CD4-positive, alpha-beta T cell treated with Interleukin-21 for 1 hour (primary cell): ENCODE measurements at places on chromosomes 7 and 10.
A peak's percentile ranks its signal among the peaks of the same experiment; 100 is the strongest.

DNA sequence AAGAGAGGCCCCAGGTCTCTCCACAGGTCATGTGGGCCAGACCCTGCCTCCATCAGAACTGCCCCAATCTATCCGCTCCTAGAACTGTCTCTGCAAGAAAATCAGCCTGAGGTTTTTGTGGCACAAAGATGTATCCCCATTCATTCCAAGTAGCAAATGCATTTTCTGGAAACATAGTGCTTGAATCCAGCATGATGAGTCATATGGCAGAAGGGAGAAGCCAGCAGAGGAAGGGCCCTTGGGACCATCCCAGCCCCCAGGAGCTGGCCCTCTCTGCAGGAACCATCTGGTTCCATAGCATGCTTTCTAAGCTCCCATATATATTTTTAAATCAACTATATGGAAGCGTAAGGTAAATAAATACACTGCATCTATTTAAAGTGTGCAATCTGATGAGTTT lies 563.2 kb downstream of the GALNT17 start:
- no peak for DNase-seq

GRCh38 chr10:62450912-62451610 lies 76.9 kb downstream of the ZNF365 start:
- no peak for DNase-seq

GRCh38 chr7:4894482-4894881 lies 11.0 kb upstream of the RADIL start:
- no peak for DNase-seq

DNA sequence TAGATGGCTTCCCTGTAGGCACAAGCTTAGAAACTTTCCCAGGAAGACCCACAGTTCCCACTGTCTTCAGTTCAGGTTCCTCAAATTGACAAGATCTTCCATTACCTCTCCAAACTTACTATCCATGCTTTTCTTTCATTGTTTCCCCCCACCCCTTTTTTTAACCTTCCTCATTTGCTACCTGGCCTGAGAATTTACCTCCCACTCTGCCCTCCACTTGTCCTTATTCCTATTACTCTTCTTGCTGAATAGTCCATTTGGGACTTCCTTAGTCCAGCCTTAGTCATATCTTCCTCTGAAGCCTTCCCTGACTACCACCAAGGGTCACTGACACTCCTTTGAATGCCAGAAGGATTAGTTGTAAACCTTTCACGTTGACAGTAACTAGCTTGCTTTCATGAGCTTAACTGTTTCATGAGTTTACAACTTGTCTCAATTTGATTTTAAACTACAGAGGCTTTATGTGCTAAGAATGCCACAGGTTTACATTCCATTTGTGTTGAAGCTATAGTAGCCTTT lies 1.2 kb upstream of the CALU start:
- no peak for DNase-seq

DNA sequence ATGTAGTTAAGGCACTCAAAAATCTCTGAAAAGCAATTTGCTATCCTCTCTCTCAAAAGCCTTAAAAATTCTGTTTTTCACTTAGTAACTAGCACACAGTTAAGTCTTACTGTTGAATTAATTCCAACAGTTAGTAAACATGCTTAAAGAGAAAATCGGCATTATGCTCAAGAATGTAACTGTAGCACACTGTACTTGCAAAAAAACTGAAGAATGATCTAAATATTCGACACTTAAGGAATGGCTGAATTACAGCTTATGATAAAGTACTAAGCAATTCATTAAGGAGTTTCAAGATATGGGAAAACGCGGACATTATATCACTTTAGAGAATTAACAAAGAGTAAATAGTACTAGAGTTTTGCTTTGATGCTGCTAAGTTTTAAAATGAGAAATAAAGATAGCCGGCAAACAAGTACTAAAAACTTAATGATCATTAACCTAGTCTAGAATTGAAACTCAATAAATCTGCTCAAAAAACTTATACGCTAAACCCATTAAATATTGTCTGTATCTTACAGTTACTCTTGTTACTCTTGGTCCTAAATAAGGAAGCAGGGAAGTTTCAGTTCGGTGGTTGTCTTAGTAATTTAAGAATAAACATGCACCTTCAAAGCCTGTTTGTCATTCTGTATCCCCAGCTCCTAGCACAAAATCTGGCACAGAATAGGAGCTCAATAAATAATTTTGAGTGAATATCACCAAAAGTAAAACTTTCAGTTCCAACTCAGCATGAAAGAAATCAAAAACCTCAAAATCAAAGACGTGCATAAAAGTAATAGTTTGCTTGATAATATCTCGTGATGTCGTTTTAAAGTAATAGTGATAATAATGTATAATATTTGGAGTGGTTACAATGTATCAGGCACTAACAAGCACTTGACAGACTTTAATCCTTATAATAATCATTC lies 1.2 kb downstream of the TRDMT1 start:
- peak; percentile 28 for DNase-seq

DNA sequence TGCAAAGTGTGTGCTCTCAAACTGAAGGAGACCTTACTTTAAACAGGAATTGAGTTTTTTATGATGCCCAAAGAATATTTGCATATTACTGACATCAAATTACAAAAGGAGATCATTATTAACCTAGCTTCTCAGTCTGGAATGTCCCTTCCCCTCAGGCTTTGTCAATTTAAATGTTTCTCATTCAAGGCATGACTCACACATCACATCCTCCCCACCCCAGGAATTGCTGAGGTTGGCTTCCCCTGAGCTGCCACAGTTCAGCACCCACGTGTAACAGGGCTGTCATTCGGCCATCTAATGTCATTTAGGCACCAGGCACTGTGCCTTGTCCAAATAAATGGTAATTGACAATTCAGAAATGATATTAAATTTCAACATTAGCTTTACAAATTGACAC lies 305.9 kb upstream of the MGMT start:
- no peak for DNase-seq

DNA sequence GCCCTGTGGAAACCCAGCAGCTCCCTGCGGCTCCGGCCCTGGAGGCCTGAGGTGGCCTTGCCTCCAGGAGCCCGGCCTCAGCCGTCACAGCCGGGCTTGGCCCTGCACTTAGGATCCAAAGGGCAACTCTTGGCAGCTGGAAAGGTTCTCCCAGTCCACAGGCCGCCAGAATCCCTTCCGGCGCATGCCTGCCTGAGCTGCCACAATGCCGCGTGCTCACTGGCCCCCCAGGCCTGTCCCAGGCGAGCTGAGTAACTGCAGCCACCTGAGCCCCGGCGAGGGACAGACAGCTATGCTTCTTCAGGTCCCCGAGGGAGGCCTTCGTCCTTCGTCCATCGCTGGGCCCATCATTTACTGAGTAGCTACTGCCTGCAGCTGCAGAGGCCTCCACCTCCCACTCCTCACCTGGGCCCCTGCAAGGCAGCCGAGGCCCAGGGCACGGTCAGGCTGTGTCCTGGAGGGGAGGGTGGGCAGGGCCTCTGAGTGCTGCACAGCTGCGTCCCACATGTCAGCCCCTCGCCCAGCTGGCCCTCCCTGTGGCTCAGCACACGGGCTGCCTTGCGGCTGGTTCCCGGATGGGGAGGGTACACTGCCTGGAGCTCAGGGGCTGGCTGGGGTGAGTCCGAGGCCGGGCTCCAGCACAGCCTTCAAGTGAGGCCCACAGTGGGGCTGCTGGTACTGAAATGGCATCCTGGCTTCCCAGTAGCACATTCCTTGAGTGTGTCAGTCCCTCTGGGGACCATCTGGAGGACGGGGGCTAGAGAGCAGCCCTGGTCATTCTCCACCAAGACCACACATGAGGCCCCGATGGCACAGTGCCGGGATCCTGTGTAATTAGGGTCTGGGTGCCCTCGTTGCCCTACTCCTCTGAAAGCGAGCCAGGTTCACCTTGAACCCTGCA lies 172.5 kb downstream of the ELFN1 start:
- no peak for DNase-seq

DNA sequence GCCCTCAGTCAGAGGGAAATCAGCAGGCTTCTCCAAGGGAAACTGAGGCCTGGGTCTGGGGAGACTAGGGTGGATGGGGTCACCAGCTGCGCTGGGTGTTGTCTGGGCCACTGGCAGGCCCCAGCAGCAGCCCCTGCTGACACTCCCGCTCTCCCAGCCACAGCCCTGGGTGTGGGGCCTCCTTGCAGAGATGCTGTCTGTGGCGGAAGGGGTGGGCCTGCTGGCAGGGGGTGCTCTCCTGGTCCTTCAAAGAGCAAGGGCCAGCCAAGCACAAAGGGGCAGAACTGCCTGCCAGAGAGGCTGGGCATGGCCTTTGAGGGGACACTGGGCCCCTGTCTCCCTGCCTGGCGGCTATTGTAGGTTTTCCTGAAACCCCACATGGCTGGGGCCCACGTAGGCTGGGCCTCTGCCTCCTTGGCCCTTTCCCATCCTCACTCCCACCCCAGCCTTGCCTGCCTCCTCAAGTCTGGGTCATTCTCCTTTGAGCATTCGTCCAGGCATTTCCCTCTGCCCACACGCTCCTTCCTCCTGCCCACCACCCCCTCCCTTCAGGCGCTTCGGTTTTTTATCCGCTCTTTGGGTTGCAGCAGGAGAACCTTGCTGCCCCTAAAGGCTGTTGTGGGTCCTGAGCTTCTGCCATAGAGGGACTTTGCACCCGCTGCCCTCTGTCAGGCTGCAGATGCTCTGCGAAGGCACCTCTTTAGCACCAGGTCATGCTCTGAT lies 9.1 kb downstream of the COL13A1 start:
- DNase-seq, result no peak

DNA sequence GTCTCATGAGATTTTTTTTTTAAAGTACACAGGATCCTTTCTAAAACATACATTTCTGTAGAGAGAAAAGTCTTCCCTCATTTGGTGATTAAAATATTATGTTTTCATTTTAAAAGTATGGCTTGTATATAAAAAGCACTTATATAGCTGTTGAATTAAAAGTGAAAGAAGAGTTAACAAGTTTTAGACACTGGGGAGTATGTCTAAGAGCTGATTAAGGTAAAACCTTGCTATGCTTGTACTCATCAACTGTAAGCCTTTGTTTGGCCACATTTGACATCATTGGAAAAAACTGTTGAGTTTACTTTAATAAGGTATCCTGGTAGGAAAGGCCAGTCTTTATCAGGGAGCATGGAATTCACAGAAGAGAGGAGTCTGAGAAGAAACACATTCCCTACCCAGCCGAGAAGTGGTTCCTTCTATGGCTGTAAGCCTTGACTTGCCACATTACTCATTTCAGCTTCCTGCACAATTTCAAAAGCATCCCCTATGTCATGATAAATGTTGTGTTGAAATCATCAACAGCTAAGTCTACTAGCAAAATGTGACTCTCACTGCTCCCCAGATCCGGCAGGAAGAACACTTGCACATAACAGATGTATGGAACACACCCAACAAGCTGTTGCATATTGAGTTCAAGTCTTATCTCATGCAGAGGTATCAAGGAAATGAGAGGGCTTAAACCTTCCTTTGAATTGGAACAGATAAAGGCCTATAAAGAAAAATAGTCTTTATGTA lies 171.8 kb upstream of the CDK1 start:
- DNase-seq, result no peak

DNA sequence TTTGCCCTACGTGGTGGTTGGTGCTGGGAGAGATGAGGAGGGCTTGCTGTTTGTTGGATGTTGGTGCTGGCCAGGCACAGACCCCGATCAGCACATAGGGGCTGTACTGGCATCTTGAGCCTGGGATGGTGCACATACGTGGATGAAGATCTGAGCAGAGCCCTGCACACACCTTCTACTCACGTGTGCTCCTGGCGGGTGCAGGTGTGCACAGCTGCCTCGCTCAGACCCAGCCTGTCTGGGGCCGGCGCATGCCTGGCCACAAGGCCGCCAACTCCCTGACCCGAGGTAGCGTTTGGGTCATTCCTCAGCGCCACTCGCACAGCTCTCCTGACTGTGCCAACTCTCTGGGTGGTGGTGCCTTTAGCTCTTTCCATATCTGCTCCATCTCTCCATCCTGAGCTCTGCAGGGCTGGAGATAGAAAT lies 18.6 kb downstream of the PALD1 start:
- no peak for DNase-seq

- DNase-seq, result no peak
Measured at GRCh38 chr7:37083311-37084096, 359.2 kb upstream of the AOAH start.

- DNase-seq, result peak; percentile 41
Measured at GRCh38 chr10:62374862-62375710, 917 bp downstream of the ZNF365 start.

- DNase-seq, result no peak
Measured at GRCh38 chr7:120273476-120273975, 551 bp downstream of the KCND2 start.

DNA sequence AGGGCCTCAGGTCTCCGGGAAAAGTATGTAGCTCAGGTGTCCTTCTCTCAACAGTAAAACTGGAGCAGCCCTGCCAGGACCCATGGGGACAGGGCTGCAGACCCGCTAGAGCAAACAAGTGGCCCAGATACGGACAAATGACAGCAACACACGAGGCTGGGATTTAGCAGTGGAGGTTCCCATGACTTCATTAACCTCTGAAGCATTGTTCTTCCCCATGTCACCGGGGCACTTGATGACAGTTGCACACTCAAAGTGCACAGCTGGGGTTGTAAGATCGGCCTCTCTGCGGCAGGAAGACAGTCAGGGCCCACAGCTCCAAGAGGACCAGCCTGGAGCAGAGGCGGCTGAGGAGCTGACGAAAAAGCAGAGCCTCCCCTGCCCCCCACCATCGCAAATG lies 12.5 kb upstream of the PODXL start:
- DNase-seq, result no peak

DNA sequence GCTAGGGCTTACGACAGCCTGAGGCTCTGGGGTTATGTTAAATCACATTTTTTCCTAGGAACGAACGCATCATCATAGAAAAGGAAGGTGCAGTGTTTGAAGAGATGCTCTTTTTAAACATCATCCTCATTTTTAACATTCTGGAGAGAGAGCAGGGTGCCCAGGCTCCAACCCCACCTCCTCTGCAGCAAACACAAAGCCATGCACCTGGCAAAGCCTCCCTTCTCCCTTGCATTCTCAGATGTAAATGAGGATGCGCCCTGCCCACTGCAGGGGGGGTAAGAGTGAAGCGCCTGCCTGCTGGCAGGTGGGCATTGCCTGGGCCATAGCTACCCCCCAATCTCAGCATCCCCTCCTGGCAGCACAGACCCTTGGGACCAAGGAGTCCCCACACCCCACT lies 92.4 kb downstream of the PTPRN2 start:
- DNase-seq, result no peak
